ENCODE measurements at places on chromosomes 16 and 17.

- DNase-seq, result peak; percentile 91
Measured at GRCh38 chr17:46811978-46812583, 6.4 kb downstream of the WNT3 start.

- peak; percentile 96 for DNase-seq
Measured at GRCh38 chr17:83109793-83110645, 30.6 kb downstream of the METRNL start.

GRCh38 chr17:42016411-42016831, 818 bp downstream of the DNAJC7 start:
- peak; percentile 19 for DNase-seq

- DNase-seq, result no peak
Measured at GRCh38 chr17:49162866-49163265, 30.3 kb downstream of the B4GALNT2 start.

DNA sequence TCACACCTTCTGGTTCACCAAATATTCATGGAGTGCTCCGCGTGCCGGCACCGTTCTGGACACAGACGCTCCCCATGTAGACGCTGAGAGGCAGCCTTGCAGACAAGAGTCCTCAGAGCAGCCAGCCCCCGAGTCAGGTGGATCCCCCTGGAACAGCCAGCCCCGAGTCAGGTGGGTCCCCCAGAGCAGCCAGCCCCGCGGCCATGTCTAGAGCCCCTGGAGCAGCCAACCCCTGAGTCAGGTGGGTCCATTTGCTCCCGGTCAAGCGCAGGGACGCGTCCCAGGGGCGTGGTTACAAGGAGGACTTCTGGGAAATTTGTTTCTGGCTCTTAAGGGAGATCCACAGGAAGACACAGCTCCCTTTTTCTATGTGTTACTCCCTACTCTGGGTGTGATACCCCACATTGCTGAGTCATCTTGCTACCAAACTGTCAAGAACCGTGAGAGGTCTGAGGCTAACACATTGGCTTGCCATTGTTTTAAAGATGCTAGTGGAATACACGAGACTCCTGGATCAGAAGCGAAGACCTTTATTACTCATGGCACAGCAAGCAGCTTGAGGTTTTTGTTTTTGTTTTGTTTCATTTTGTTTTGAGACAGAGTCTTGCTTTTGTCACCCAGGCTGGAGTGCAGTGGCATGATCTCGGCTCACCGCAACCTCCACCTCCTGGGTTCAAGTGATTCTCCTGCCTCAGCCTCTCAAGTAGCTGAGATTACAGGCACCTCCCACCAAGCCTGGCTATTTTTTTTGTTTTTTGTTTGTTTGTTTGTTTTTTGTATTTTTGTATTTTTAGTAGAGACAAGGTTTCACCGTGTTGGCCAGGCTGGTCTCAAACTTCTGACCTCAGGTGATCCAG, 43.3 kb upstream of the CBFA2T3 start:
- DNase-seq, result no peak

- DNase-seq, result no peak
Measured at GRCh38 chr16:15592324-15592723, 50.6 kb downstream of the MARF1 start.

DNA sequence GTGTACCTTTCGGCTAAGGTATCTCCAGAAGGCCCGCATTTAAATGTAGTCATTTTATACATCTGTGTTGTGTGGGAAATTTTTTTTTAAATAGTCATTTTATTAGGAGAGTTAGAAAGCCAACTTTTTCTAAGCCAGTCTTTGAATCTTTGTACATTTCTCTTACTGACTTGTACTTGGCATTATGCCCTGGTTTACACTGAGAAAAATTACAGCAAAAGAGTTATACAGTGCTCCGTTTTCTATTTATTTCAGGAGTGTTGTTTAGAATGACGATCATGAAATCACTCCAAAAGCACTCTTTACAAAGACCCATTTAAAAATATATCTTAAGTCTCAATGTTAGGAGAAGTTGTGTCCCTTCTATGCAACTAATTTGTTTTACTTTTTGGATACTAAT, 91.8 kb downstream of the CYB561 start:
- no peak for DNase-seq

DNA sequence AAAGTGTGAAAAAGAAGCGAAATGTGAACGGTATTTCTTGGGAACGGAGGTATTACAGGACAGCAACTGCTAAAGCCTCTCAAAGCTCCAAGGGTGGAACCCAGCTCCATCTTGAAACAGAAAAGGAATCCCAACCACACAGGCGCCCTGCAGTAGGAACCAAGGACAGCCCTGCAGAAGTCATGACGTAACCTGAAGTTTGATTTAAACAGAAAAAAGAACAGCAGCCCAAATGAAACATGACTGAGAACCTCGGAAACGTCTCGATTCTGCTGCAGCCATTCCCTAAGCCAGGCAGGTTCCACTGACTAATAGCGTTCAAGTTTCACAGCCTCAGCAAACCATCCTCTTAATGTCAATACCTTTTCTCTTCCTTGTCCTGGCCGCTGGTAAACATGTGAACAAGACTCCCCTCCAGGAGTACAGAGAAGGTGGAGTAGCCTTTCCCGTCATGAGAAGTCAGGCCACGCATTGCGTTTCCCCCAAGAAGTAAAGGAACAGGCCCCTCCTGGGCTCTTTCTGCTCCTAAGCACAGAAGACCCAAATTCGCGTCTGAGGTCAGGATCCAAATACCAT, 20.1 kb downstream of the SIAH1 start:
- no peak for DNase-seq

DNA sequence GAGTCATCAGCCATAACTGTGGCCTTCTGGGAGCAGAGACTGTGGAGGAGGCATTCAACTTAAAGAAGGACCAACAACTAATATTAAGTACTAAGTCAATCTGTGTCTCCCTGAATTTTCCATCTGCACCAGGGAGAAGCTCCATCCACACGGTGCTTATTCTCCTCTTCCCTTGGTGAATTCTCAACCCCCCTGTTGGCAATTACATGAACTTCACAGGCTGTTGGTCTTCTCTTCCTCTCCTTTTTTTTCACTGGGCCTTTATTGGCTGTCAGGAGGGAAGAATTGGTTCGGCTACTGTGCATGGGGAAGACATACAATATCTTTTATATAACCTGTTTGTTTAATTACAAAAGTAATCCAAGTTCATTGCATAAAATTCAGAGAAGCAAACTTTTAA, 152.8 kb upstream of the IRX6 start:
- no peak for DNase-seq

DNA sequence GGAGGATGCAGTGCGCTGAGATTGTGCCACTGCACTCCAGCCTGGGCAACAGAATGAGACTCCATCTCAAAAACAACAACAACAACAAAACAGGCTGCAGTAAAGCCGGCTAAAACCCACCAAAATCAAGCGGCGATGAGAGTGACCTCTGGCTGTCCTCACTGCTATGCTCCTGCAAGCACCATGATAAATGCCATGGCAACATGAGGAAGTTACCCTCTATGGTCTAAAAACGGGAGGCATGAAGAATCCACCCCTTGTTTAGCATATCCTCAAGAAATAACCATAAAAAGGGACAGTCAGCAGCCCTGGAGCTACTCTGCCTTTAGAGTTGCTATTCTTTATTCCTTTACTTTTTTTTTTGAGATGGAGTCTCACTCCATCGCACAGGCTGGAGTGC, 8.4 kb upstream of the LGALS3BP start:
- DNase-seq, result no peak

GRCh38 chr16:85326113-85326793, 214.0 kb upstream of the CIBAR2 start:
- no peak for DNase-seq

- no peak for DNase-seq
Measured at GRCh38 chr17:75574404-75575036, 13.1 kb upstream of the MYO15B start.

DNA sequence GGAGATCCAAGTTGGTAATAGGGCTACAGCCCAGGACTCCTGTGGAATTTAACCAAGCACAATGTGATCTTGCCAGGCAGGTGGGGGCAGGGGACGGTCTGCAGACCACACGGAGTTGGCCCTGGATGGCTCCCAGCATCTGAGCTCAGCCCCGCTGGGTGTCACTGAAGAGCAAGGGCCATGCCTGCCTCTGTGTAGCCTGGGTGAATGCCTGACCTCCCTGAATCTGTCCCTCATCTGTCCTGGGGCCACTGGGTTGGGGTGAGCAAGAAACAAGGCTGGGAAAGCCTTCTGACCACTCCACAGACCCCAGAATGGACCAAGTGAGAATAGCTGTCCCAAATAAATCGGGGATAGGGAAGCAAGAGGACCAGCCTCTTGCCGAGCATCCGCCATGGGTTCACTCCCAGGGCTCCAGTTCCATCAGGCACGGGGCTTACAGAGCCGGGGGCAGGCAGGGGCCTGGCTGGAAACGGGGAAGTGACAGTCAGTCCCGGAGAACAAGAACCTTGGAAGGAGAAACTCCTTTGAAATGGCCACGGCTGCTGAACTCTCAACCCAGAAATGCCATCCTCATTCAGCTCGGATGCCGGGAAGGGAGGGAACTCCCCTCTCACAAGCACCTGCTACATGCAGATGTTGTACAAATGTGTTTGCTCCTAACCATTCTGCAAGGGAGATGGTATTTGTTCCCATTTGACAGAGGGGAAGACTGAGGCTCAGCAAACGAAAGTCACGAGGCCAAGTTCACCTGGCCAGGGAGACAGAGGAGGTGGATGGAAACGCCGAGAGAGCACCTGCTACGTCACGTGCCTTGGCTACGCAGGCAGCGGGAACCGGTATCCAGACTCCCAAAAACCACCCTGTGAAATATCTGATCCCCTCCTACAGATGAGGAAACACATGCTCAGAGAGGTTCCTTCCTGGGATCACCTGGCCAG, 50.0 kb downstream of the RMI2 start:
- no peak for DNase-seq

DNA sequence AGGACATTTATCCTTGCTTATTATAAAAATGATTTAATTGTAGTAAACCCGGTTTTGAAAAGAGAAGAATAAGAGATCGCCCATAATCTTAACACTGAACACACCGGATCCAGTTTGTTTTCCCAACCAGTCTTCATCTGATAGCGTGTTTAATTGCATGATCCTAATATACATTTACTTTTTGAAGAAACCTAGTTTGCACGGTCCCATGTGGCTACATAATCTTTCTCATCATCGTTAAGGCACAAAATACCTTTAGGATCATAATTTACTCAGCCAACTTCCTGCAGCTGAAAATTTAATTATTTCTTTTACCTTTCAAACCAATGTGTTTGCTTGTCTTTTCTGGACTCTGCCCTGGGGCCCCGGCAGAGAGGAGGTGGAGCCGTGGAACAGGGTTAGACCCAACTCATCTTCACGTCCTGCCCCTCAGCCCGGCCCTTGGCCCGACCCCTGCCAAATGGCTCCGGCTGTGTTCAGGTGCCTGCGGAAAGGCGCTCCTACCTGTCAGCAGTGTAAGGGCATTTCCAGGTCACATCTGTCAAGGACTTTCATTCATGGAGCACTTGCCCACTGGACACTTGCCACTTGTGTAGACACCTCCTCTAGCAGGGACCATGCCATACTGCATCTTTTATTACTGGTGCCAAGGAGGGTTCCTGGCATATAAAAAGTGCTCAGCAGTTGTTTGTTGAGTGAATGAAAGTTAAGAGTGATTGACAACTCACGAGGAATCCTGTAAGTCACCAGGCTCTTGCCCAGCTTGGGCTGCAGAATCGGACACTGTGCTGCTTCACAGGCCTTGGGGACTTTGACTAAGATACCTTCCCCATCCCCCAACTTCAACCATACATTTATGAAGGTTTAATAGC, 28.6 kb downstream of the SMARCE1 start:
- no peak for DNase-seq

GRCh38 chr17:16417896-16418684, 2.7 kb downstream of the TRPV2 start:
- peak; percentile 38 for DNase-seq

DNA sequence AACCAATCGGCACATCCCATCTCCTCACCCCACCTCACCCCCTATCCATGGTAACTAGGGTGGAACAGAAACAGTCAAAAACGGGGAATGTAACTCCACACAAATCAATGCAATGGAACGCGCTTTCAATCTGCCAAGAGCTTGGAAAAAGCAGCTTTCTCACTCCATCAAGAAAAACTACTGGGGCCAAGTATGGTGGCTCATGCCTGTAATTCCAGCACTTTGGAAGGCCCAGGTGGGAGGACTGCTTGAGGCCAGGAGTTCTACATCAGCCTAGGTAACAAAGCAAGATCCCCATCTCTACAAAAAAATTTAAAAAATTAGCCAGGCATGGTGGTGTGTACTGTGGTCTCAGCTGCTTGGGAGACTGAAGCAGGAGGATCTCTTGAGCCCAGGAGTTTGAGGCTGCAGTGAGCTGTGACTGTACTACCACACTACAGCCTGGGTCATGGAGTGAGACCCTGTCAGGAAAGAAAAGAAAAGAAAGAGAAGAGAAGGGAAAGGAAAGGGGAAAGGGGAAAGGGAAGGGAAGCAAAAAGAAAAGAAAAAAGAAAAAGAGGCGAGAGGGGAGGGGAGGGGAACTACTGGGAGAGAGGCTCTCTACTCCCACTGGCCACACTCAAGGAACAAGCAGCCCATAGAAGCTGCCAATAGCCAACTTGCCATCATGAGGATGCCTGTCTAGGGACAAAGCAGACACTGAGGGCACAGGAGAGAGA, 38.9 kb downstream of the ARHGAP17 start:
- DNase-seq, result no peak

DNA sequence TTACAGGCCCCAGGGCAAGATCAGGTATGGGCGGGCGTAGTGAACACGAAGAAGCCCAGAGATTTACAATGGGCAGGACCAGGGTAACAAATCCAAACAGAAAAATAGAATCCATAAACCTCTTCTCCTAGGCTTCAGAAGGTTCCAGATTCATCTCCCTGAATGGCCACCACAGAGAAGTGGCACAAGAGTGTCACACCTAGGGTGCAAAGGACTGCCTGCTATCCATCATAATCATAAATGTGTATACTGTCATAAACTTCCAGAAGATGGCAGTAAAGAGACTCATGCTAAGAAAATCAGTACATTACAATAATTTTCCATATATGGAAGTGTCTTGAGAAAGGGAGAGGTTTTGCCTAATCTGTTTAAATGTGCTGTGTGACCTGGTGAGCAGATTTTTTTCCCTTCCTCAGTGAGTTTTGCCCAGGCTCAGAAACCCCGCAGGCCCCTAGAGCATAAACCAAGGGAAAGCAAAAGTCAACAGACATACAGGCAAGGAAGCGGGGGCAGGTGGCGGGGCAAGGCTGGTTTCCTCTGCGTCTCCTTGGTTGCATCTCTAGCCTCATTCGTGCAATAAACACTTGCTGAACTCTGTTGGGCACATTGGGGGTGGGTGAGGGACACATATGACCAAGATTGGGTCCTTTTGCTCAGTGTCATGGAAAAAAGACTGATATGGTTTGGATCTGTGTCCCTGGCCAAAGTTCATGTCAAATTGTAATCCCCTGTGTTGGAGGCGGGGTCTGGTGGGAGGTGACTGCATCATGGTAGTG, 92.0 kb upstream of the CDH5 start:
- DNase-seq, result peak; percentile 31

DNA sequence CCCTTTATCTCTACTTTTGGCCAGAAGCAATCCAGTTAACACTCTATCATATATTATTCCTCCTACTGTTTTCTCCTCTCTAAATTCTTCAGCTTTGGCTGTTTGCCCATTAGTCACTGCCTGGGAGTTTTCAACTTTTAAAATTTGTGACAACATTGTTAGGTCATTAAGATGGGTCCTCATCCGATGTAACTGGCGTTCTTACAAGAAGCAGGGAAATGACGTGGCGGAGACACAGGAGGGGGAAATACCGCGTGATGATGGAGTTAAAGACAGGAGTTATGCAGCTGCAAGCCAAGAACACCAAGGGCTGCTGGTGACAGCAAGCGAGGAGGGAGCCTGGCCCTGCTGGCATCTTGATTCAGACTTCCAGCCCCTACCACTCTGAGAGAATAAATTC, 34.8 kb upstream of the CPHXL start:
- no peak for DNase-seq
